Activated naive CD4-positive, alpha-beta T cell (primary cell): ENCODE measurements at places on chromosomes 5 and 9.

- DNase-seq = no peak
These were observed 3.4 kb downstream of the EPB41L4B start for GRCh38 chr9:109317311-109317978.

- DNase-seq = no peak
These were observed 67.6 kb downstream of the HMCN2 start for GRCh38 chr9:130333041-130333711.

DNA sequence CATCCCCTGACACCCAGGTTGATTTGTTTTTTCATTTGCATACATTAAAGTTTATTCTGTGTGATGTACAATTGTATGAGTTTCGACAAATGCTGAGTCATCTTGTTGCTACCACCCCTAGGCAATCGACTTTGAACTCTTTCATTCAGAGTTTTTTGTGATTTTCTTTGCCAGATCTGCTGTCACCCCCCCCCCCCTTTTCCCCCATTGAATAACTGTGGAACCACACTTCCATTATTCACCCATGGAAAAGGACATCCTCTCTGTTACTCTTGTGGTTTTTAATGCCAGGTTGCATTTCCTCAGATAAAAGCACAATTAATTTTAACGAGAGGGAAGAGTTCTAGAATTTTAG lies 13.7 kb upstream of the FAM120AOS start:
- no peak for DNase-seq

DNA sequence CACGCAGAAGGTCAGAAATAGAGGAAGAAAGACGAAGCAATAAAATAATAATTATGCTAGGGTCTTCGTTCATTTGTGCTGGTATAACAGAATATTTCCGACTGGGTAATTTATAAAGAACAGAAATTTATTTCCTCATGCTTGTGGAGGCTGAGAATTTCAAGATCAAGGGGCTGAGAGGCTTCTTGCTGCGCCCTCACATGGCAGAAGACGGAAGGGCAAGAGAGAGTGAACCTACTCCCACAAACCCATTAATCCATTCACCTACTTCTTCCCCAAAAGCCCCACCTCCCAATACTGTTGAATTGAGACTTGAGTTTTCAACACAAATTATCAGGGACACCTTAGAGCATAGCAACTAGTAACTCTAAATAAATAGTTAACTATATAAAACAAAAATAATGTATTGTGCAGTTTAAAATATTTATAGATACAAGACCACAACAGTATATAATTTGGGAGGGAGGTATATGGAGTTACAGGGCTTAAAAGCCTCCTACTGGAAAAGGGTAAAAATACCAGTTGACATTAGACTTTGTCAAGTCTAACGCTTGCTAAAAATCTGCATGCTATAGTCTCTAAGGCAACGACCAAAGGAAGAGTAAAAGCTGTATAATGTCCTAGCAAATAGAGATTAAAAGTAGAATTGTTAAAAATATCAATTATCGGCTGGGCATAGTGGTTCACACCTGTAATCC lies 40.3 kb upstream of the NAA35 start:
- DNase-seq = no peak

- no peak for DNase-seq
These were observed 36.3 kb downstream of the SPATA31D1 start for GRCh38 chr9:82024908-82025307.
